T-helper 2 cell treated with Interferon-gamma antibody and Interleukin-4, amounts not matched to agents 5 μg/mL and 100 μg/mL, for 36 hours (primary cell): ENCODE measurements at places on chromosomes 7 and 10.

DNA sequence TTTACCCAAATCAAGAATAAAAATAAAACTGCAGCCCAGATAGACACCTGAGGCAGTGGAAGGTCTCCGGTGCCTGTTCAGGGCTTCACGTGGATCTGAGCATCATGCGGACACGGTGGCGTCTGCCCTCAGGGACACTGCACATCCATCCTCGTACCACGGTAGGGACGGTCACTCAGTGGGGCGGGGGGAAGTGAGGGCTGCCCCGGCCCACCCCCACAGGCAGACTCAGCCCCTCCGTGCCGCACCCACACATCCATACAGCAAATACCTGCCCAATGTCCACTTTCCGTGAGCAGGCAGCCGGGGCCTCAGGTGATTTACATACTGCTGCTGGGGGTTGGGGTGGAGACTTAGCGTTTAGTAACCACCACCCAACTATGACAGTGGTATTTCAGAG, 207.8 kb downstream of the DIP2C start:
- DNase-seq, result no peak

DNA sequence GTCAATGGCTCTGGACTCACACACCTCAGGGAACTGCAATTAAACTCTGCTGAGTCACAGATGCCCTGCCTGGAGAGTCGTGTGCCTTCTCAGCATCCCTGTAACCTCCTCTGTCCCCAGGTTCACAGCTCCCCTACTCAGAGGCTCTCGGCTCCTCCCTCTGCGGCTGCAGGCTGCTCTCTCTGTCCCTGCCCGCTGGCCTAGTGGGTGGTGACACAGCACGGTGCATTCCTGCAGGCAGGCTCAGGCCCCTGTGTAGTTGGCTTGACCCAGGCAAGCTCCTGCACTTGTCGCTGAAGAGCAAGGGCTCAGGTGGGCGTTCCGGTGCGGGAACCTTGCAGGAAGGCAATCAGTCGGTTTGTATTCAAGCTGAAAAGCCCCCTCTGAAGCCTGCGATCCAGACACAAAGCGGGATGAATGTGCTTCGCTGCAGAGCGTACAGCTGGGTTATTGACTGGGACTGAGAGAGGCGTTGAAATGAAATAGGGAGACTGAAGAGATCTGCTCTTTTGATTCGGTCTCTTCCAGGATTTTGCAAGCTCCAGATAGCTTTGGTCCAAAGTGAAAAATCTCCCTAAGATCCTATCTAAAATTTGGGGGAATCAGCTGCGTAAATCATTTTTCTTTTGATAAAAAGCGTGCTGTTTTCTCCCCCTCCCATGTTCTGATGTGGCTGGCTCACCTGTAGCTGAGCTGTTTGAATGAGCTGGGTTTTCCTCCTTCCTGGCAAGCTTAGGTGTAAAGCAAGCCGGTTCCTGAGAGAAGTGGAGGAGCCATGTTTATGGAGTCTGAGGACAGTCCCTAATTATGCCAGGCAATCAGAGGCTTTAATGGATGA, 208.7 kb upstream of the PHYHIPL start:
- DNase-seq, result no peak

GRCh38 chr10:90788968-90789367, 68.9 kb downstream of the HTR7 start:
- DNase-seq, result no peak

GRCh38 chr7:100865938-100866728, 1.1 kb upstream of the TRIP6 start:
- DNase-seq, result no peak

GRCh38 chr10:121284936-121285335, 313.3 kb downstream of the FGFR2 start:
- no peak for DNase-seq

DNA sequence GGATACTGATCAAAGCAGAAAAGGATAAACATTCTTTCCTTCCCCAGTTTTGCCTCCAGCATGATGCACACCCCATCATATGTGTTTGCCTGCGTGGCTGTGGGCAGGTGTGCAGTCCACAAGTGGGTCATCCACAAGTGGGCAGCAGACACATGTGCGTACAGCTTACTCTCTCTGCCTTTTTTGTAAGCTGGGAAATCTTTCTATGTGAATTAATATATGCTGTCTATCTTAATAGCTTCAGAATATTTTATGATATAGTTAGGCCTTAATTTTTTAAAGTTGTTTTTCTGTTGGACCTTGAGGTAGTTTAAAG, 80.1 kb downstream of the INPP5A start:
- DNase-seq, result no peak

- DNase-seq, result no peak
These were observed 76.7 kb upstream of the ANLN start for GRCh38 chr7:36312915-36313334.

GRCh38 chr7:118420888-118421287, 196.4 kb downstream of the ANKRD7 start:
- DNase-seq, result no peak

GRCh38 chr7:69515495-69516212, 82.6 kb upstream of the AUTS2 start:
- DNase-seq, result no peak

DNA sequence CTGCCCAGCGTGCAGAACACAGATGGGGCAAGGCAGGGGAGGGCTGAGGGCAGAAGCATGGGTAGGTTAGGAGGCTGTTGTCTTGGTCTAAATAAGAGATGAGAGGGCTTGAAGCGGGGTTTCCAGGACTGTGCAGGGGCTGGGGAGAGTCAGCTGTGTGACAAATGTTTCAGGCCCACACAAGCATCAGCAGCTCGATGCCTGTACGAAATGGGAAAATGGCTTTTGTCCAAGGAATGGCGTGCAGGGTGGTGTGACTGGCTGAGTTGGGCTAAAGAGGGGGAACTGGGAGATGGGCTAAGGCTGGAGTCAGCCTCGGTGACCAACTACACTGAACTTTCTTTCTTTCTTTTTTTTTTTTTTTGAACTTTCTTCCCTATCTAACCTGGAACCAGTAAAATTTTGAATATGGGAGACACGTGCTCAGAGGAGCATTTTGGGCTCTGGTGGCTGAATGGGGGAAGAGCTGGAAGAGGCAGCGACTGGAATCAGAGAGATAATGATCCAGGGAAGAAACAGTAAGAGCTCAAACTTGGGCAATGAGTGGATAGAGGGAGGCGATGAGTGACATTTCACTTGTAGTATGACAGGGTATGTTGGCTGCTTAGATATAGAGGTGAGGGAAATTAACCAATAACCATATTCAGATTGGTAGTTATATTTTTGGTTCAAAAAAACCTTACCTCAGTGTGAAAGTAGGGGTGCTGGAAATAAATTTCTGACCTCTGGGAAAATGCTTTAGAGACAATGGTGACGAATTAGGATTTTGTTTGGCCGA, 10.2 kb upstream of the EPHA1 start:
- DNase-seq, result no peak

DNA sequence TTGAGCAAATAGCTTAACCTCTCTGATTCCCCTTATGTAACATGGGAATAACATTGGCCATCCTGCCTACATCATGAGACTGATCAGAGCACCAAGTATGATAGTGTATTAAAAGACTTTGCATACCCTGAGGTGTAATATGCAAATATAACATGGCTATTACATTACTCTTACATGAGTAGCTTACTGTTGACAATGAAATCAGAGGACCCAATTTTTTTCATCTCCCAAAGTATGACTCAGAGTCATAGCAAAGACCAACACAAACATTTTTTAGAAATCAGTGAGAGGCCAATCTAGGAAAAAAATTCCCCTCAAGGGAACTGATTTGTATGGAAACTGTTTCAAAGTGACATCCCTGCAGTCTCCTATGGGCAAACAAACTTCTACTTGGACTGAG, 47.0 kb upstream of the TMEM140 start:
- no peak for DNase-seq

DNA sequence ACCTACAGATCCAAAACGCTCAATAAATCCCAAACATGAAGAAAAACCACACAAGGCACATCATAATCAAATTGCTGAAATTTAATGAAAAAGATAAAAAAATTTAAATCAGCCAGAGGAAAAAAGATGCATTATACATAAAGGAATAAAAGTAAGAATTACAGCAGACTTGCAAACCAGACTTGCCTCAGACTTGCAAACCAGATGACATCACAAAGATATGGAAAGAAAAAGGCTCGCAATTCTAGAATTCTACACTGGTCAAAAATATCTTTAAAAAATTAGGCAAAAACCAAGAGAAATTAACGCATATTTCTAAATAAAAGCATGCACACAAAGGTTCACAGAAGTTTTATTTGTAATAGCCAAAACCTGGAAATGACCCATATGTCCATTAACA, 188.0 kb upstream of the NAMPT start:
- DNase-seq, result no peak

DNA sequence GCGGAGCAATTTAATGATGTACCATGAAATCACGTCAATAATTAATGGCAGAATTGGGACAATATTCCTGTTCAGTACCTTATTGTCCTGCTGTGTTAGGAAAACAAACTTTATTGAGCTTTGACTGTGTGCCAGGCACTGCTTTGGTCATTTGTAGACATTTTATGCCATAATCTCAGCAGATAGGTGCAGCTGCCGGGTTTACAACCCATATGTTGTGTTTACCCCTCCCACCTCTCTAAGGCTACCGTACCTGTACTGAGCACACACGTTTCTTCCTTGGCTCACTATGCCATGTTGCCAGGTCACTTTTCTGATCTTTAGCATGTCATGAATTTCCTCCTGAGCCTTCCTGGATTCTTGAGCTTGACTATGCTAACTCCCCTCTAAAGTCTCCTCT, 422.2 kb downstream of the PHTF2 start:
- no peak for DNase-seq

DNA sequence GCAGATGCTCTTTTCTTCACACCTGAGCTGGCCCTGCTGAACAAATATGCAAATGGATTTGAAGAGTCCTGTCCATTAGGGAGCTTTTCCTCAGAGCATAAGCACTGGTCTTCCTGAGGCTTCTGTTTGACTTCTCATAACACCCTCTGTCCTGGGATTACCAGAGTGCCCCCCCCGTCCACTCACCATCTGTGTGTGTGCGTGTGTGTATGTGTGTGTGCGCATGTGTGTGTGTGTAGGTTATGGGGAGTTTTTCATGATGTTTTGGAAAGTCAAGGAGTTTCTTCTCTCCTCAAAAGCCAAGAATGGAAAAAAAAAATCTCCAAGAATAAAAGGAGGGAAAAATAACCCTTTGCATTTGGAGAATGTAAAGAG, 57.7 kb upstream of the COMTD1 start:
- DNase-seq, result no peak

GRCh38 chr10:230758-231157, 95.5 kb downstream of the ZMYND11 start:
- no peak for DNase-seq
